MCF 10A (cell line): ENCODE measurements at places on chromosomes 2 and 18. TPM values are rescaled to one million over a fixed set of nuclear protein-coding genes. Genes with fewer than 3 reads are reported as not detected.
A peak's percentile ranks its signal among the peaks of the same experiment; 100 is the strongest.

DNA sequence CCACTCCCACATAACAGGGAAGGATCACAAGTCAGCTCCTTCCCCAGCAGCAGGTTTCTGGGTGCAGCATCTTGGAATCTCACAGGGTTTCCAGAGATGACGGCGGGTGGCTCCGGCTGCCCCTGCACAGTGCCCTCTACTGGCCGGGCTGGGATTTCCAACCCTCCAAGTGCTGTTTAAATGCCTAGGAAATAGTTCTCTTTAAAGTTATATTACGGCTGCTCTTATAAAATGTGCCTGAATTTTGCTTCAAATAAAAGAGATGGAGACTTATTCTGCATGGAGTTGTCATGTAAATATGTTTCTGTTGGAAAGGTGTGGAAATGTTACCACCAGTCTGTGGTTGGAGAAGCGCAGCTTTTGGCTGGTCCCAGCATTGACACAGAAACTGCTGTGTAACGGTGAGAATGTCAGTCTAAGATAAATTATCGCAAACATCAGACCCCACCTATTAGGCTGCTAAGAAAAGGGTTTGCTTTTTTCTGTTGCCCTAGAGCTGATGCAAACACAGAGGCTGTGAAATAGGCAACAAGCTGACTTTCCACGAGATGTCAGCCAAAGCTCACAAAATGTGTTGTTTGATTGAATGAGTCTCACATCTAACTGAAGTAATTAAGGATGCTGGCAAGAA lies 3.3 kb upstream of the HJURP start:
- DNase-seq: peak; percentile 45

GRCh38 chr2:168934826-168935225 lies 33.7 kb downstream of the G6PC2 start:
- peak; percentile 22 for DNase-seq

The MSTN gene
- total RNA-seq: 0.09 and 0.10 TPM in 2 replicates

The STARD6 gene
- not detected in 2 replicates for total RNA-seq

DNA sequence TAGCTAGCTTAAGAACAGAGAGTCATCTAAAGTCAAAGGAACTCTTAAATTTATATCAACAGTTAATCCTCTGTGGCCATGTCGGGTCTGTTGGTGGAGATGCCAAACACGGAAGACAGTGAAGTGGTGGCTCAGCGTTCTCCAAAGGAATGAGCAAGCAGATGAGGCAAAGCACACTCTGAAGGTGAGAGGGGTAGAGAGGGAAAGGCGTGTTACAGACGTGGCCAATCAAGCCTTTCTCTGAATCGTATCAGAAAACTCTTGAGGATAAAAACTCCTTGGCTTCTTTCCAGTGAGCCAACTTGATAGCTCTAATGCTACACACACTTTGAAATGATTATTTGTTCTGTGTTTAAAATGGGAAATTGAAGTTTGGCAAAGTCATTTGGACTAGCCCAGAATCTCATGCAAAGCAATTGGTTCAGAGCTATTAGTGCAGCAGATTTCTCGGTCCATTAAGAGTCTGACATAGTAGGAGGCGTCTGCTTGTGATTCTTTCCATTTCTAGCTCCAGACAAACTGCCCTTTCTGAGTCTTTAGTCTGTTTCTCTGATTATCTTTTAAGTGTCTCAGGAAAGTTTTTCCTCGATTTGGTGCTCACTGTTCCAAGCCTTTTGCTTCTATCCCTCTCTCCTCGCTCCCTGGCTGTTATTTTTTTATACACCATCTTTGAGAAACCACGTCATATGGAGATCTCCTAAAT lies 57.5 kb upstream of the CPO start:
- no peak for DNase-seq

- no peak for DNase-seq
These were observed 50.9 kb downstream of the KDM3A start for GRCh38 chr2:86492048-86492453.

The GBX2 gene
- total RNA-seq: not detected in 2 replicates

The PAX8 gene
- 2.4 TPM in 2 replicates for total RNA-seq

GRCh38 chr2:162390801-162391200 lies 46.9 kb downstream of the GCA start:
- no peak for DNase-seq

DNA sequence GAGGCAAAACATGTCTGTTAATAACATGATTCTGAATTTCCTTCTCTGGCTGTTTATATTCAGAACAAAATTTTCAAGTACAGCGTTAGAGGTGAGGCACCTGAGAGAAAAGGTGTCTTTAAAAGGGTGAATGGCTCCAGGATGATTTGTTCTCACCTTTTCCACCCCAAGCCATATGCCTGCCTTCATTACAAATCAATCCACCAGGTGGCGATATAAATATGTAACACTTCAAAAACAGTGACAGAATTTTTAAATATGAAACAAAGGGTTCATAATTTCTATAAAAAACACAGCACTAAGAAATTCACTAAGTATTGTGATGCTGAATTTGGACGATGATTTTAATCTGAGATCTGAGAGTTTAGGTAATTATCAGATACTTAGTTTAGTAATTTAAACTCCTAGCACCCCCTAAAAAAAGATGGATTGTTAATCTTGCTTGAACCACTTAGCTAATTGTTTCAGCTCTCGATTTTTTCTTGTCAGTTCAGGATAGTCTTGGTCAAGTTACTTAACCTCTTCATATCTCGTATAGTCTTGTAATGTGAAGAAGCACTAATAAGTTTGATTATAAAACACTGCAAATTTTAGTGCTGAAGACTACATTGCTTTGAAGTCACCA lies 528.8 kb downstream of the CPS1 start:
- peak; percentile 61 for DNase-seq

DNA sequence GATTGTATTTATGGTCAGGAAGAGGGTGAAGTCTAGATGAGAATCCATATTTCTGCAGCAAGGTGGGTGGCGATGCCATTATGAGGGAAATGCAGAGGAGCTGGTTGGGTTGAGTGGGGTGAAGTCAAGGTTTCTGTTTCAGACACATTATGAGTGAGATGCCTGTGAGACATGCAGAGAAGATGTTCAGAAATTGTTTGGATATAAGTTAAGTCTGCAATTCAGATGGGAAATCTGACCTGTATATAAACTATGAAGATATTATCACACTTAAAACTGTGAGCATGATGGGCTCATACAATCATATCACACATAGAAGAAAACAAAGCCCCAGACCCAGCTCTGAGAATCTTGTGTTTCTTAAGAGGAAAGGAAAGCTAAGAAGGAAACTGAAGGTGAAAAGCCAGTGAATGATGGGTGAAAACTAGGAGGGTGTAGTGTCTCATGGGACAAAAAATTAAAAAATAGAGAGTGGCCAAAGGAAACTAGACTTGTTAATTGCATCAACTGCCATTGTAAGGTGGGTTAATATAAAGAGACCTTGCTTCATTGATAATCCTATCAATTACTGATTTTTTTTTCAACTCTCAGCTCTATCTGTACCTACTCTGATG lies 14.2 kb downstream of the GALNT5 start:
- DNase-seq: no peak

- DNase-seq: no peak
These were observed 98.5 kb downstream of the ATP9B start for GRCh38 chr18:79167526-79168190.

The POTEJ gene
- not detected in 2 replicates for total RNA-seq

GRCh38 chr2:65364986-65365733 lies 67.2 kb downstream of the SPRED2 start:
- no peak for DNase-seq

The AQP12A gene
- not detected in 2 replicates for total RNA-seq

The DAW1 gene
- 0.64 and 1.1 TPM in 2 replicates for total RNA-seq

GRCh38 chr2:238875101-238875470 lies 27.2 kb downstream of the TWIST2 start:
- no peak for DNase-seq

DNA sequence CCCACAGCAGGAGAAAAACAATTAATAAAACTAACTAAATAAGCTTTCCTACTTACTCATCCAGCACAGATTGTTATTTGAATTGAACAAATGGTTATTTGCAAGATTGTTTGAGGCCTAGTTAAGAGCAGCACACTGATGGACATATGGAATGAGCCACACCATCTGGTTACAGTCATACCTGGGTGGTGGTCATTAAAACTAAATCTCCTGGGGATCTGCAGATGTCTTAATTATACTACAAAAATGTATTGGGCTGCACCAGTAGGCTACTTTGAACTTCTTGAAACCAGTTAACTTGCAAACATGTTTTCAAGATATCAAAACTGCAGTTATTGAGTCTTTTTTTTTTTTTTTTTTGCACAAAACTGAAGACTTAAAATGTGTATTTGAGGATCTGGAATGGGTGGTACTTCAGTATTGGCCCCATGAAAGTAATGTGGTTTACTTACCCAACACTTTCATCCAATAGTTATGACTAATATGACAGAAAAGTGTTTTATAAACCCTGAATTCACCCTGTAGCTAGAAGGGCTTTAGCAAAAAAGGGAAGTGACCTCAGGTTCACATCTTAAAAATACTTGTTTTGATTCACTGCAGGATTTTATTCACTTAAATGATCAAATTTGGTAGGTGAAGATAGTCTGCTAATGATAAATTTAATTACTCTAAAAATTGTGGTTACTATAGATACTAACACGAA lies 10.8 kb downstream of the AGFG1 start:
- DNase-seq: no peak

The ASAP2 gene
- 80.8 and 89.5 TPM in 2 replicates for total RNA-seq

The HOXD4 gene
- total RNA-seq: not detected in 2 replicates

- no peak for DNase-seq
These were observed 399.0 kb upstream of the ID2 start for GRCh38 chr2:8282858-8283252.

DNA sequence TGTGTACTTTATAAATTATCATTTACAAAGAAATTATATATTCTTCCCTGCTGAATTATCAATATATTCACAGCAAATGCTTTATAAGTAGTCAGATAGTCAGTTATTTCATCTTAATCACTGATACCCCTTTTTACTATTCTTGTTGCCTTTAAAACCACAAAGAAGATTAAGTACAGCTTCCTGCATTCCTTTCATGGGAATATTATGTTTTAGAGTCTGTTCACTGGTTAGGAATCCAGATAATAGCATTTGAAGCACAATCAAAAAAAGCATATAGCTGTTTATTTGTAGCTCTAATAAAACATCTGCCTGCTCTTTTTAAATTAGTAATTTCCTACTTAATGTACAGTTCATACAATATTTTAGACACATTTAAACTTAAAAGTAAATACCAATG lies 508.9 kb downstream of the FBXO15 start:
- DNase-seq: no peak

The SLC9A2 gene
- total RNA-seq: 0.05 and 0.09 TPM in 2 replicates

DNA sequence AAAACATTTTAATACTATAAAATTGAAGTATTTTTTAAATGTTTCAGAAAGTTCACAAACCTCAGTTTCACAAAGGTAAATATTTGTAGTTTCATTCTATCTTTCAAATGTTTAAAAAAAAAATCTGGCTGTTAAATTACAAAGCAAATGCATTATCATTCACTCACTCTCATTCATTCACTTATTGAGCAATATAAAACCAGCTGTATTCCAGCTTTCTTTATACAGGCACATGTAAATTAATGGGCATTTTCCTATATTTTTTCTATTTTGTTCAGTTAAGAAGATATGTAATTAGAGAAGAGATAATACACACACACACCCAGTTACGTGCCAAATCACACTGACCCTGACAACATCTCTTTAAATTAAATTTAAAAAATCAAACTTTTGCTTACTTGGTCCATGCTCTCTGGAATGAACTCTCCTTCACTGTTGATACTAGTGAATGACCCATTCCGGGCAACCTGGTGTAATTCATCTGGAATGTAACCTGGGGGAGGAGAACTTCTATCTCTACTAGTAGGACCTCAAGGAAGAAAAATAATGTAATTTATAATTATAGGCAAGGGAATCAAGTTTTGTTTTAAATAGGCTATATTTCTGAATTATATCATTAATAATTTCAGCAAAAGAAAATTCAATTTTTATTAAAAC lies 32.5 kb upstream of the ERCC3 start:
- peak; percentile 2 for DNase-seq

The KCNK3 gene
- not detected in 2 replicates for total RNA-seq

DNA sequence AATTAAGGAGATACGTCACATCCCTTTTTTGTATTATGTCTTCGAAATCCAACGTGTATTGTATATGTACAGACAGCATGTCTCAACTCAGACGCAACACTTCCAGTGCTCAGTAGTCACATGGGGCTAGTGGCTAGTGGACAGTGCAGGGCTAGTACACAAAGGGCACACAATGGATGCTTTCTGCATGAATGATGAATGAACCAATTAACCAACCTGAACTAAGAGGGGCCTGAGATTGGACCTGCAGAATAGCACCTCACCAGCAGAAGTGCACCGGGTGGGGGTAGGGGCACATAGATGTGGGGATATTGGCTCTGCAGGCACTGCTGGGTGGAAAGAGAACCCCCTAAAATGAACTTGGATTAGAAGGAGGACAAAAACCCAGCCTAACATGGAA lies 20.7 kb downstream of the ST8SIA5 start:
- DNase-seq: no peak

DNA sequence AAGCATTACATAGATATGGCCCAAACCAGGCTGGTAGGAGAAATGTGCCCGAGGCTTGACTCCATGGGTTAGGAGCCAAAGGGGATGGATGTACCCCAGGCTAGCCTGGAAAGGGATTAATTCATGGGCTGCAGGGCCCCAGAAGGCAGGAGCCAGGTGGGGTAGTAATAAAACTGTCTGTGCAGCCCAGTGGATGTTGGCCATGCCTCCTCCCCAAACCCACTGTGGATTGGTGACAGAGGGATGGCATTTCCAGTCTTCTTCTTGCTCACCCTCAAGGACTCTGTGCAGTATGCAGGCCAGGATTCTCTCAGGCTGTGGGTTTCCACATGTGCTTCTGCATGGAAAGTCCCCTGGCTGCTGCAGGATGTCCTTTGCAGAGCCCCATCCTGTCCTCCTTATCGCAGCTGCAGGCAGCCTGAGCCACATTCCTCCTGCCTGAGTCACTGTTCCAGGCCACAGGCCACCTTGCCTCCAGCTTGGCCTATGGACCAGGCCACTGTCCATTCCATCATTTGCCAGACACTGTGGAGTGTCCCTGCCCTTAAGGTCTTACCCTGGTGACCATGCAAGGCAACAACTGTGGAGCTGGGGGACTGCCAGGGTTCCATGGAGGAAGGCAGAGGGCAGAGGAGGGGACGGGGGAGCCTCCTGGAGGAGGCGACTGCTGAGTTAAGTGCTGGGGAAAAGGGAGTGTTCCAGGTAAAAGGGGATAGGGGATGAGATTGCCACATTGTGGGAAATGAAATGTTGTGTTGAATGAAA lies 38.9 kb downstream of the INO80C start:
- peak; percentile 74 for DNase-seq

DNA sequence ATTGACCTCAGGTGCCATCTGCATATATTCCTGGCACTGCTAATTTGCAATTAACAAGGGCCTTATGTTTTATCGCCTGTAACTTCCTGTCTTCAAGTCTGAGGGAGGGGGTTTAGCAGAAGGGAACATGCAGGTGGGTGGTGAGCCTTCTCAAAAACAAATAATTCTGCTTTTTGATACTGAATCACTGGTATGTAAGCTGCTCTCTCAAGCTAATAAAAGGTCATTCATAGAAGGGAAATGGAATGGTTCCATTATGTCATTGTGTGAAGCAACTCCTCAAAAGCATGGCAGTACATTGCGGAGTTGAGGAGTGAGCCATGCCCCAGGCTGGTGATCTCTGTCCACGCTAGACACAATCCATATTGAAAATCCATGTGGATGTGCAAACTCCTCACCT lies 414.8 kb upstream of the ID2 start:
- DNase-seq: no peak

- no peak for DNase-seq
These were observed 43.7 kb downstream of the EPAS1 start for GRCh38 chr2:46340740-46341420.

- no peak for DNase-seq
These were observed 13.4 kb upstream of the WIPF1 start for GRCh38 chr2:174611006-174611405.

The ATAD2B gene
- 19.6 and 19.7 TPM in 2 replicates for total RNA-seq

- DNase-seq: peak; percentile 46
These were observed 38.5 kb downstream of the ROCK2 start for GRCh38 chr2:11305958-11306357.

The DOK6 gene
- total RNA-seq: not detected in 2 replicates
